ENCODE measurements at places on chromosomes 7 and 10.

DNA sequence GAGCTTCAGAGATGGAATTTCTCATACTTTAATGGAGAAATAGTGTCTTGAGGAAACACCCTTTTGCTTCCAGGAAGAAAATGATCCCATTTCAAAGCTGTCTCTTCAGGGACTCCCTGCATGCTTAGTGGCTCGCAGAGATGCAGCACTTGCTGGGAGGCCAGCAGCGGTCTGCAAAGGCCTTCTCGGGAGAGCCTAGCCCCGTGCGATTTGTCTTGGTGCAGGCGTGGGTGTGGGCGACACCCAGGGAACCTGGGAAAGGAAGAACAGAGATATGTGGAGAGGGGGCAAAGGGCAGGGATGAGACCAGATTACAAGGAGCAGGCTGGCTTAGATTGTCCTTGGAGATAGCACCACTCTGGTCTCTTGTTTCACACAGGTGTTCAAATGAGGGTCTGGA, 352.3 kb upstream of the PODXL start:
- no peak for DNase-seq

- no peak for DNase-seq
These were observed 190.3 kb downstream of the DNAJB6 start for GRCh38 chr7:157526913-157527634.

- no peak for DNase-seq
These were observed 104.9 kb downstream of the VPS50 start for GRCh38 chr7:93337052-93337451.

DNA sequence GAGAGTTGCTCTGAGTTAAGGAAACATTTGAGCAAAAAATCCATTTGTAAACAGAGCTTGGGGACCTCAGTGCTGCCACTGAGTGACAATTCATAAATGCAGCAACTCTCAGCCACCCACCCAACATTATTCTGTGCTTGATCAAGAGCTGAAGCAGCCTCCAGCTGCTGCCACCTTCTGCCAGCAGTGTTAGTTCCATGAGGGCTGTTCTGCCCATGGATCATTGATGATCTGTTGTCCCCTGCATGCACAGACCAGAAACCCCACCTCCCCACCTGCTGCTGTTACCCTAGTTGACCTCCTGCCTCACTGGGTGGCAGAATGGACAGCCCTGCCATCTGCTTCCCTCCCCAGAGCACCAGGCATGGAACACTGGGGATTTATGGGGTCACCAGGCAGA, 305.4 kb downstream of the KCNMA1 start:
- DNase-seq: peak; percentile 92

GRCh38 chr7:42125321-42125720, 111.7 kb downstream of the GLI3 start:
- no peak for DNase-seq

GRCh38 chr7:132919771-132920170, 162.1 kb downstream of the CHCHD3 start:
- DNase-seq: no peak

GRCh38 chr7:94701555-94701973, 45.6 kb upstream of the SGCE start:
- DNase-seq: no peak

DNA sequence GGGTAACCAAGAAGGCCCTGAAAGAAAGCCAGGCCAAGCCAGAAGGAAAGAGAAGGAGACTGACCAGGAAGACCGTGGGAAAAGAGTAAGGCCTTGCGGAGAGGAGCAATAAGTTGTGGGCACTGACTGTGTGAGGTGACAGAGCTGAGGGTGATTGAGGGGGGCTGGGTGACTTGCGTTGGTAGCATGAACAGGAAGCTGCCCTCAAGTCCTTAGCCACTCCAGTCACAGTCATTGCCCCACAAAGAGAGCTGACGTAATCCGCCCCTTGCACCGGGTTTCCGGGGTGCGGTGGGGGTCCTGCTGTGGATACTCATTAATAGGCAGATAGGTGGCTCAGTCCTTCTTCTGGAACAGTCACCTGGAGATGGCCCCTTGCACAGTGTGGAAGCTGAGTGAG, 16.1 kb upstream of the DMBT1 start:
- no peak for DNase-seq

Data from NCI-H2171 treated with DMSO at 0.1 percent for 48 hours (cell line).